ENCODE measurements at places on chromosomes 7 and 10.
A peak's percentile ranks its signal among the peaks of the same experiment; 100 is the strongest.

- DNase-seq, result peak; percentile 38
These were observed 668 bp downstream of the GPR37 start for GRCh38 chr7:124764847-124765400.

DNA sequence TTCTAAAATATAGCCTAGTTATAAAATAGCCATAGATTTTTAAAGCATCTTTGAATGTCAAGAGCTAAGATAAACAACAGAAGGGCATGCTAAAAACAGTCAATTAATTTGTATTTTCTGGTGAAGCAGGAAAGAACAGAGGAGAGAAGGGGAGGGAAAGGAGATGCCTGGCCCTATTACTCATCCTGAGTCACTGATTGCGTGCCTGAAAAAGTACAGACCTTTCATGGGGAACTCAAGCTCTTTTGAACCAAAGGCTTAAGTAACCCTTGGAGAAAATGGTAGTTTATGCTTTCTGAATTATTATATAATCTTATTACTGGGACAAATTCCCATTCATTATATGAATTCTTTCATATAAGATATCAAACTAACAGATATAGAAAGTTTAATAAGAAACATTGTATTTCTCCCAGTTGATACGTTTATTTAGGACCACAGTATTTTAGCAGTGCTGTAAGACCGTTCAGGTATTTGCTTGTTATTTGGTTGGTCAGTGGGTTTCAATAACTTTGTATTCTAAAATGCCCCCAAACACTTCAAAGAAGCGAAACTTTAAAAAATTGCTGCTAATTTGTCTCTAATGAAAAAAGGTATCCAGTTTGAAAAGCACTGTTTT lies 151.3 kb downstream of the HGF start:
- DNase-seq, result no peak

- no peak for DNase-seq
These were observed at the start of gene UPK3B for GRCh38 chr7:76509931-76510877. Gene UPK3B (plus strand): TSS chr7:76510552. CDS start chr7:76510653, 101 bp downstream.

GRCh38 chr10:77505431-77506334 lies 131.9 kb downstream of the KCNMA1 start:
- DNase-seq, result no peak

- DNase-seq, result no peak
These were observed 312.5 kb upstream of the CHRM2 start for GRCh38 chr7:136555933-136556332.
